ENCODE measurements at places on chromosomes 2 and 18.

DNA sequence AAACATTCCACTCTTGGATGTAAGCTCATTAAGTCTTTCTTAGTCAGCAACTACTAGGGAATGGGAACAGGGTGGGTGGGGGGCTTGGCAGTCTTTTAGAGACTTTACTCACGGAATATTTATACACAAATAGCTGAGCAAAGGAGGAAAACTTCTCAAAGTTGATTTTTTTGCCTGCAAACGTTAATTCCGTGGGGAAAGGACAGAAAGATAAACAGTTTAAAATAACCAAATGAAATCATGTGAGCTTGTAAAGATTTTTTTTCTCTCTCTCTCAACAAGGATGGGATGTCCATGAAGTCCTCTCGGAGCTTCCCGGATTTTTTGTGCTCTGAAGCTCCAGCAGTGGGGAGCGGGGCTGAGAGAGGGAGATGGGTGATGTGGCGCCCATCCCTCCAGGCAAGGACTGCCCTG lies 32.2 kb upstream of the MAT2A start:
- no peak for DNase-seq

DNA sequence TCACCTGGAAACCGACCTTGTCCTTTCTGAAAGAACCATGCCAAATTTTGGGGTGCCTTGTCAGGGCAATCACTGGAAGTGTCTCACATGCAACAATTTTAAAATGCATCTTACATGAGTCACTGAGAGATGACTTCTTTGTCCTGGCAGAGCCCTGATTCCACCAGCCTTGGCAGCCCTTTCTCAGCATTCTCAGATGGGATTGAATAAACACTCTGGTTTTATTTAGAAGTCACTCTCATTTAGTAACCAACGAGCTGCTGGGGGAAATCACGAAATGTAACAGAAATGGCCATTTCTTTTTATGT lies 3.8 kb upstream of the ATP8B1 start:
- no peak for DNase-seq

DNA sequence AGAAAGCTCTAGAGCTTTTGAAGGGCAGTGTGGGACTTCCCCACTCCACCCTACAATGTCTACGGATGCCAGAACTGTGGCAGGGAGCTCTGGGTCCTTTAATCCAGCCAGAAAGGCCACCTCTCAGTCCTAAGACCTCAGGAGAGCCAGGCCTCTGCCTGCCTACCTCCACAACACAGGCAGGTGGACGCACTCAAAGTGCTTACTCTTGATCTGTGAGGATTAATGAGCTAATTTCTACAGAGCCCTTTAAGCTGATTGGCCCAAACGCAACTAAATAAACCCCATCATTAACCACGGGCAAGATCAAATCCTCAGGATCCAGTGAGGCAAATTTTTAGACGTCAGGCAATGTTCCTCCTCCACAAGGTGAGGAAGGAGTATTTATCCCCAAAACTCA lies 8.1 kb downstream of the STK39 start:
- DNase-seq = no peak

GRCh38 chr2:159798376-159798725 lies 343 bp upstream of the CD302 start:
- no peak for DNase-seq

GRCh38 chr2:170155022-170155722 lies 22.8 kb upstream of the MYO3B start:
- DNase-seq = no peak

- no peak for DNase-seq
Observed at GRCh38 chr18:37156330-37156942, 327.5 kb downstream of the KIAA1328 start.

DNA sequence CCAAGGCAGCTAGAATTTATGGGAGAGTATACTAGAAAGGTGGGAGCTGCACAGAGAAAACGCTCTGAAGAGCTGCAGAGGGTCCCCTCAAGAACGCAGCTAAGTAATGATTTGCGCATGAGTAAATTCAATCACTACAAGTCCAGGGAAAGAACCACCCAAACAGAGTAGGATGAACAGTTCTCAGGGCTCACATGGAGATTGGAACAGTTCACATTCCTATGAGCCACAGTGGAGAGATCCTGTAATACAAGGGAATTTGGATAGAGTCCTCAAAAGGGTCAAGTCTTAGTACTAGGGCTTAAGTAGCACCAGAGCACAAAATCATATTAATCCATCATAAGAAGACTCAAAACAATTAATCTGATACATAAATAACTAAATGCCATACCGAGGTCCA lies 12.7 kb downstream of the OLA1 start:
- DNase-seq = no peak

DNA sequence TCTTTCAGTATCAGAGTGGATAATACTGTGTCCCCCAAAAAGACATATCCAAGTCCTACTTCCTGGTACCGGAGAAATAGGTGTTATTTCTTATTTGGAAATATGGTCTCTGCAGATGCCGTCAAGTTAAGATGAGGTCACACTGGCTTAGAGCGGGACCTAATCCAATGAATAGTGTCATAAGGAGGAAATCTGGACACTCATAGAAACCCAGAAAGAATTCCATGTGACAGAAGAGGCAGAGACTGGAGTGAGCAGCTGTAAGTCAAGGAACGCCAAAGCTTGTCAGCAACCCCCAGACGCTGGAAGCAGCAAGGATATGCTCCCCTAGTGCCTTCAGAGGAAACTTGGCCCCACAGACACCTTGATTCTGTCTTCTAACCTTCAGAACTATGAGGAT lies 69.8 kb downstream of the CCBE1 start:
- DNase-seq = no peak

DNA sequence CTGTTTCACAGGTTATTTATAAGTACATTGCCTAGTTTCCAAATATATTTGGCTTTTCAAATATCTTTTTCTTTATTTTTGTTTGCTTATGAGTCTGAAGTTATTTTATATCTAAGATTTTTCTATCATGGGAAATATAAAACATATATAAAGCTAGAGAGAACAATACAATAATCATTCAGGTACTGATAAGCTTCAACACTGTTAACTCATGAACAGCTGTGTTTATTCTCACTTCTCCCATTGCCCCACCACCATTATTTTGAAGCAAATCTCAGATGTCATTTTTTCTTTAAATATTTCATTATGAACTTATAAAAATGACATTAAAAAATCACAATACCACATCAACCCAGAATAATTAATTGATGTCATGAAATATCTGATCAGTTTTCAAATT lies 9.7 kb downstream of the CAMKMT start:
- DNase-seq = no peak

DNA sequence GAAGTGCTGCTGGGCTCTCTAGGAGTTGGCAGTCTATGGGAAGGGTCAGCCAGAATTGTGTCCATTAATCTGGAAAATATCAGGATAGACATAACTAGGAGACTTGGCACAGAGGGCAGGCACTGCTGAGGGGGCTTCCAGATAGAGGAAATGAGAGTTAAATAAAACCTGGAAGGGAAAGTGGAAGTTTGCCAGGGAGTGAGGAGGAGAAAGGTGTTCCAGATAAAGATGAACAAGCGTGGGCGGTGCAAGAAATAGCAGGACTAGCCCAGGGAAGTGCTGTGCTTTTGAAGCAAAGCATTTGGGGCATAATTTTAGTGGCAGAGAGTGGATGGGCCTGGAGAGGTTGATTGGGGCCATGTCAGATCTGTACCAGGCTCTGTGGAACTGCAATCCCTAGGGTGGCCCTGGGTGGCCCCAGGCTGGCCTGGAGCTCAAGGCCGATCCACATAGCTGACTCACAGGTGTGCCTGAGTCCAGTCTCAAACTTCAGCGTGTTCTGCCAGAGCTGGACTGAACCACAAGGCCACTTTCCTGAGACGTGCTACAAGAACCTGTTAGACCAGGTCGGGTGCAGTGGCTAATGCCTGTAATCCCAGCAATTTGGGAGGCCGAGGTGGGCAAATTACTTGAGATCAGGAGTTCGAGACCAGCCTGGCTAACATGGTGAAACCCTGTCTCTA lies 26.9 kb downstream of the GALM start:
- DNase-seq = no peak

GRCh38 chr2:63926815-63927214 lies 85.1 kb downstream of the UGP2 start:
- DNase-seq = no peak

- DNase-seq = no peak
Observed at GRCh38 chr2:99340669-99341236, 3.6 kb downstream of the EIF5B start.

DNA sequence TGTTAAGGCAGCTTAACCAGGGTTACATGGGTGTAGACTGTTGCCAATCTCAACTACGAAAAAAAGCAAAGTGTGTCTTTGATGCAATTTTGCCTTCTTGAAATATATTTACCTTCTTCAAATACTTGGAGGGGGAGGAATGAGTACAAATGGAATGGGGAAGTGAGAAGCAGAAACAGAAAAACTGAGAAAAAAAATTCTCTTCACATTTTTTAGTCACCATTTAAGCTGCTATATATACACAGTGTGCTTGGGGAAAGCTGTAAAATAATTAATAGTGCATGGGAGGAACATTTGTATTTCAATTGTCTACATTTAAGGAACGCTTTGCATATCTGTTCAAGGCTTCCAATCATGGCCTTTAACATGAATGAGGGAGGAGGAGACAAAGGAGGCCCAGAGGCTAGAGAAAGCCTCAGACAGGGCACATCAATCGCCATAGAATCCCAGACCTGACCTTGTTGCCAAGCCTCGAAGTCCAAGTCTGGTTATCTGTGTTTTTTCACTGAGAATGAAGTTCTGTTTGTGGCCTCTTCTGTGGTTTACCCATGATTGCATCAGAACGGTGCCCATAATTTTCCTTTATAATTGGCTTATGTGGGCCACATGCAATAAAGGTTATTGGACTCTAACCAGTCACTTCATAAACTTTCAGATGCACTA lies 158.6 kb downstream of the PIK3C3 start:
- DNase-seq = no peak

DNA sequence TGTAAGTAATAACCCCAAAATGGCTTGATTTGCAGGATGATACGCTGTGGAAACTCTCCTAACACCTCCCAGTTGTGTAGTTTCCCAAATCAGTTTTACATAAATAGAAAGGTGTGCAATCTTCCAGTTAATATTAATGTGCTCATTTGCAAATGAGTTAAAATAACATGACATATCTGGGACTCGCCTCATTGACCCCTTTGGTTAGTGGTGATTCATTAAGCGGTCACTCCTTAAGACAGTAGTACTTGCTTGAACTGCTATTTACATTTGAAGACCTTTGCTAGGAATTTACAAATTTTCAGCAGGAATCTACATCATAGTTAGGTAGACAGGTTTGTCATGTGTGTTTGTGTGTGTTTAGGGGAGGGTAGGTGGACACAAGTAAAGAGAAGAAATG lies 1367.7 kb upstream of the CELF4 start:
- DNase-seq = no peak

DNA sequence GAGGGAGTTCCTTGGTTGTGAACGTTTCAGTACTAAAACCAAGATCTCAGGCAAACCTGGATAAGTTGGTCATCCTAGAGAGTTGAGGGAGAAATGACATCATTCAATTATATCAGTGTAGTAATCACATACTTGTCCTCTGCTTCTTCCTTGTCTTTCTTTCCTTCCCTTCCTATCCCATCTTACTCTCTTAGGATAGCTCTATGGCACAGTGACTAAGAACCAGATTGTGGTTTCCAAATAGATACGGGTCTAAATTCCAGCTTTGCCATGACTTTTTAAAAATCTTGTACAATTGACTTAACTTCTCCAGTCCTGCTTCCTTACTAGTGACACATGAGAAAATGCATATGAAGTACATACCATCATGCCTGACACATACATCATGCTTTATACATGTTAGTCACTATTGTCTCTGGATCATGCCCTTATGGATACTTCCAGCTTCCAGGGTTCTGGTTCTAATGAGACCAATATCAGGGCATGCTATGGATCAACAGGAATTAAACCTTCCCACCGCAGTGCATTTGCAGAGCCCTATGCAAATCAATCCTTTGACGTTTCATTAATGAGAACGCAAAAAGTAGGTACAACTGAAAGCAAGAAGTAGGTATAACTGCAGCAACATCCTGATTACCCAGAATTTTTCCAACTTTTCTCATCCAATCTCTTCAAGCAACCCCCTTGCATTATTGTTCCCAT lies 168.0 kb upstream of the KLF7 start:
- DNase-seq = no peak

GRCh38 chr18:36889321-36889720 lies 60.4 kb downstream of the KIAA1328 start:
- no peak for DNase-seq

GRCh38 chr2:134665727-134666506 lies 52.9 kb downstream of the TMEM163 start:
- no peak for DNase-seq

DNA sequence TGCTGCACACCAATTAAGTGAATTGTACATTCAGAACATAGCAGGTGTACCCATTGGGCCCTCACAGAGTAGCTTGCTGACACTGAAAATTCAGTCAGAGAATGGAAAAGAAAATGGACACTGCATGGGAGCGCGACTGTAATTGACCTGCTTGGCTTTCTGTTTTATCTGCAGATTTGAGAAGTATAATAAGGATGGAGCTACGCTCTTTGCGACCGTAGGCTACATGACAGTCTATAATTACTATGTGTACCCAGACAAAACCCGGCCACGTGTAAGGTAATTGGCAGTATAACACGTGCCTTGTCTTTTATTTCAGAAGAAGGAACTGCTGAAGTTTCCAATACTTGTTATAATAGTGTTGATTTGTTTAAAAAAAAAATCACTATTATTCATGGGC lies 33.5 kb upstream of the METAP1D start:
- no peak for DNase-seq

DNA sequence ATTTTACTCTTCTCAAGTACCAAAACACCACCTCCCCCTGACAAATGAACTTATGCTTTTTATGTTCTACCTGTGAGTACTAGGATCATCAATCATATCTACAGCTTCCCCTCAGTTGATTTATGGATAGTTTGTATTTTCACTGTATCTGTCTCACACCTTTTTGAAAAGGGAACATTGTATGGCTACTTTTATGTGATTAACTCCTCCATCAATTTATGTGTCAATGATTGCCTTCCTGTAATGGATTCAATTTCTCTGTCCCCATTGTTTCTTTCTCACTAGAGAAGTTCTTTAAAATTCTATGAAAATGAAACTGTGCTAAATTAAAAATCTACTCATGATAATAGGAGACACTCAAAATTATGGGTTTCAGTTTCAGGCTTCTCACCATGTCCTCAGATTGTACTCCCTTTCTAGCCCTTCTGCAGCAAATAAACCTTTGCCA lies 935.0 kb downstream of the TRIB2 start:
- no peak for DNase-seq

DNA sequence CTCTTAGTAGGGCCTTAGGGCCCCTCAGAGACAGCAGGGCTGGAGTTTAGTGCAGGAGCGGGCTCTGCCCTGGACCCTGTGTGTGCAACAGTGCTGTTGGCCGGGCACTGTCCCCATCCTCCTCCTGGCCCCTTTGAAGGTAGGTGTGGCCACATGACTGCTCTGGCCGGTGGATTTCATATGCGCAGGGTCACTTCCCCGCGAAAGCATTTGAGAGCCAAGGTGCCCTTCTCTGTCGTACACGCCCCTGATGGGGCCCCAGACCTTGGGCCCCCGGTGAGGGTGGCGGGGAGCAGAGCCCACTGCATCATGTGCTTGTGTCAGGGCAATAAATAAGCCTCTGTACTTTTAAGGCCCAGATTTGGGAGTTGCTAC lies 15.5 kb downstream of the TMEM177 start:
- DNase-seq = no peak

GRCh38 chr2:189880832-189881492 lies 96.7 kb downstream of the PMS1 start:
- DNase-seq = no peak

GRCh38 chr18:44700652-44701051 lies 20.0 kb downstream of the SETBP1 start:
- DNase-seq = no peak

GRCh38 chr18:20963027-20963426 lies 148.6 kb downstream of the ROCK1 start:
- DNase-seq = no peak

GRCh38 chr2:215784371-215784783 lies 229.0 kb downstream of the MREG start:
- DNase-seq = no peak
